CMK (cell line): ENCODE measurements at places on chromosomes 3 and 15.
A peak's percentile ranks its signal among the peaks of the same experiment; 100 is the strongest.

DNA sequence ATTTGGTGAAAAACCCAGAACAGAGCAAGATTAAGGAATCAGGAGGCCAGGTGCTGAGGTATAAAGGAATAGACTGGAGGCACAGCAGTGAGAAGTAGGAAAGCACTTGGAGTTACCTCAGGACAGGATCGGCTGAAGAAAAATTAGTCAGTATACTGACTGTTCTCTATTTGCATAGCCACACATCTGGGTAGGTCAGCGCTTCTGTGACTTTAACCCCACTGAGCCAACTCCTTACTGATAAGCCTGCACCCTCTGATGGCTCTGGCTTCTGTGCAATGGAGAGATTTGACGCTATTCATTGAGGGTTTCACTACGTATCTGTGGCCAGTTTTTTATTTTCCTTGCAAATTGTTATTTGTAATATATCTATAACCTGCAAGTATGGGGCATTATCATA, 22.3 kb downstream of the MECOM start:
- no peak for DNase-seq

GRCh38 chr3:4752201-4753072, 226.8 kb upstream of the BHLHE40 start:
- no peak for DNase-seq

DNA sequence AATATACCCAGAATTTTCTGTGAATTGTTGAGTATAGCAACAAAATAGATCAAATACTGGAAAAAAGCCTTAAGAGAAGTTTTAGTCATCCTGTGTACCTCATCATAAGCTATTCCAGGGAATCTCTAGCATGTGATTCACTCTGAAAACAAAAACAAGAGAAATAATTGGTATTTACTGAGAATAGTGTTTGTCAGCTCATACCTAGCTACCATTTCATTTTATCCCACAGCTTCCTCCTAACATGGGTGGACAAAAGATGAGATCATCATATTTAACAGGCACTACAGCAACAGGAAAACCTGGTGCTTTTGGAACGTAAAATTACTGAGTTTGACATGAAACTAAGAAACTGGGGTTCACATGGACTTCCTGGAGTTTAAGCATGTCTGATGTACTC, 753.5 kb upstream of the NECTIN3 start:
- no peak for DNase-seq

DNA sequence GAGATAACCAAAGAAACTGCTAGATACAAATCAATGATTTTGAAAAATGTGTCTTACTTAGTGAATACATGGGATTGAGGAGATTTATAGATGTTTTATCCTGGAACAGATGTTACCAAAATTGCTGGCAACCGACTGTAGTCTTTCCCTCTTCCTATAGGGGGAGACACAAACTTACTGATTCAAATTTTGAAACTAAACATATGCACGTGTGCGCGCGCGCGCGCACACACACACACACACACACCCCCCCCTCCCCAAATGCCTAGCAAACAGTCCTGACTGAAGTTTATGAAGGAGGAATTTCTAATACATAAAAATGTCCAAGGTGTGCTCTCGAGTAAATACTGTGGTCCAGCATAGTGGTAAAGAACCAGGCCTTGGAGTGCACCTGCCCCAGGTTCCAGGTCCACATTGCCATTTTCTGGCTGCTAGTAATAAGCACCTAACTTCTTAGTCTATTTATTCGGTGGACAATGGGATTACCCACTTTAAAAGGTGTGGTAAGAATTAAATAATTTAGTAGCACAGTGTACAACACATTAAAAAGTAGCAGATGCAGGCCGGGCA, 18.5 kb upstream of the C3orf62 start:
- no peak for DNase-seq

GRCh38 chr3:128745742-128746141, 19.8 kb downstream of the RAB7A start:
- no peak for DNase-seq

DNA sequence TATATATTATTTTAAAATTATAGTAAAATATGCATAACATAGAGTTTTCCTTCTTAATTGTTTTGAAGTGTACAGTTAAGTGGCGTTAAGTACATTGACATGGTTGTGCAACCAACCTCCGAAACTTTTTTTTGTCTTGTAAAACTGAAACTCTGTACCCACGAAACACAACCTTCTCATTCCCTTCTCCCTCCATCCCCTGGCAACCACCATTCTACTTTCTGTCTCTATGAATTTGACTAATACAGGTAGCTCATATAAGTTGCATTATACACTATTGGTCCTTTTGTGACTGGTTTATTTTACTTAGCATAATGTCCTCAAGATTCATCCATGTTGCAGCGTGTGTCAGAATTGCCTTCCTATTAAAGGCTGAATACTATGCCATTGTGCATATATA, 179.4 kb downstream of the SATB1 start:
- no peak for DNase-seq

- DNase-seq, result no peak
Measured at GRCh38 chr15:57150066-57150865, 226.0 kb upstream of the CGNL1 start.

DNA sequence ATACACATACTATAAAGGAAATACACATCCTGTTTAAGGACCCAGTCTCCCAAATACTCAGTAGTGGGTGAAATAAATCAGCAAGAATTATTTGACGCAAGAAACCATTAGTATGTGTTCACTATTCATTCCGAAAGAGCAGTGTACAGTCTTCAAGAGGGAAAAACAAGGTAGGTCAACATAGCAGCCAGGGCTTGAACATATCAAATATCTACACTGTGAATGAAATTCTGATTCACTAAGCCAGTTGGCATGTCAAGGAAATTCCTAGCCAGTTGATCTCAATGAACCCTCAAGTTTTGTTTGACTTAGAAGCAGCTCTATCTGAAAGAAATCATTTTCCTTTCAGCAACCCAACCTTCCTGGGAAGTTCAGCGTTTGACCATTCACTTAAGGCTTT, 99.0 kb downstream of the CNTN3 start:
- DNase-seq, result no peak

- DNase-seq, result no peak
Measured at GRCh38 chr3:88188436-88188835, 38.7 kb downstream of the C3orf38 start.

DNA sequence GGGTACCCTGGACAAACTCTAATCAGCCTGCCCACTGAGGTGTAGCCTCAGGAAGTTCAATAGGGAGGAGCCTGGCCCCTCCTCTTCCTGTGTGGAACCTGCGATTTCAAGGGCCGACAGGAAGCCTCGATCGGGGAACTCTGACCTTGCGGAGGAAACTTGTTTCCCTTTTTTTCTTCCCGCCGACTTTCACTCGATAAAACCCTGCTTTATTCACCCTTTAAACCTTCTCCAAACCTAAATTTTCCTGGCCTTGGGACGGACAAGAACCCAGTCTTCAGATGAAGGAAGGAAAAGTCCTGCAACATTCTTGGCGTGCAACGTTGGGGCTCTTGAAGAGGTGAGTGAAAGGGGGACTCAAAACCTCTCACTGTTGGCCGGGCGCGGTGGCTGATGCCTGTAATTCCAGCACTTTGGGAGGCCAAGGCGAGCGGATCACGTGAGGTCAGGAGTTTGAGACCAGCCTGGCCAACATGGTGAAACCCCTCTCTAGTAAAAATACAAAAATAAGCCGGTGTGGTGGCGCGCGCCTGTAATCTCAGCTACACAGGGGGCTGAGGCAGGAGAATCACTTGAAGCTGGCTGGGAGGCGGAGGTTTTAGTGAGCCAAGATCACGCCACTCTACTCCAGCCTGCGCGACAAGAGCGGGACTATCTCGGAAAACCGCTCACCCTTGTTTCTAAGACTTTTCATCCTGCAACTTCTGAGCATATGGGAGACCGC, 208.2 kb downstream of the ZNF385D start:
- no peak for DNase-seq

- DNase-seq, result no peak
Measured at GRCh38 chr3:33526787-33527186, 86.6 kb upstream of the UBP1 start.

DNA sequence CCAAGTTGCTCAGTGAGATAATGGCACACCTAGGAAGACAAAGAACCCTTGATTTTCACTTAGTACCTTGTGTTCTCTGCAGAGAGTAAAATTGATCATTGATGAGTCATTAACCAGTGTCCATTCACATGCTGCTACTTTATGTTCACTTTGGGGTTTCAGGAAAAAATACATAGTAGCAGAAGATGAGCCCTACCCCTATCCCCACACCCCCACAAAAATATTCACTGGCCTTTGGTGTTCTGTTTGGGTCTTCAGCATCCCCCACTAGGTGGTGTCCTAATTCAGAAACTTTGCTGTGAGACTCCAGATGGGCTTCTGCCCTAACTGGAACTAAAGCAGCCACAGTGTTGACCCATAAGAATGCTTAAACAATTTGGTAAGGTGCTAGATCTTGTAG, 178.8 kb downstream of the KLHL25 start:
- DNase-seq, result peak; percentile 38

GRCh38 chr3:117427081-117427480, 717.5 kb downstream of the TUSC7 start:
- no peak for DNase-seq

DNA sequence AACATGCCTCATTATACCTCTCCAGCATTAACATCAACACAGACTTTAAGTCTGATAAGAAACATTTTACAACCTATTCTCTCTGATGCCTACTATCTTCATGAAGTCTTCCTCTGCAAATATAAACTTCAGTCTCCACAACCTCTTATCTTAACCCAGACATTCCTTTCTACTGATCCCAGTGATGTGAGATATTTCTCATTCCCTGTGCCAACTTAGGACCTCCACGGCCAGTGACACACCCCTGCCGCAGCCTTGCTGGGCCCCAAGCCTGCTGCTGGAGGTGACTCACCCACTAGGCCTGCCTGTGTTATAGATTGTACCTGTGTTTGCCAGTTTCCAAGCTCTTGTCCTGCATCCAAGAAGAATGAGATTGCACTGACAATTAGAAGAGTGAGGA, 734.5 kb upstream of the CADM2 start:
- DNase-seq, result no peak

GRCh38 chr15:84727429-84727828, 11.5 kb upstream of the SEC11A start:
- no peak for DNase-seq

DNA sequence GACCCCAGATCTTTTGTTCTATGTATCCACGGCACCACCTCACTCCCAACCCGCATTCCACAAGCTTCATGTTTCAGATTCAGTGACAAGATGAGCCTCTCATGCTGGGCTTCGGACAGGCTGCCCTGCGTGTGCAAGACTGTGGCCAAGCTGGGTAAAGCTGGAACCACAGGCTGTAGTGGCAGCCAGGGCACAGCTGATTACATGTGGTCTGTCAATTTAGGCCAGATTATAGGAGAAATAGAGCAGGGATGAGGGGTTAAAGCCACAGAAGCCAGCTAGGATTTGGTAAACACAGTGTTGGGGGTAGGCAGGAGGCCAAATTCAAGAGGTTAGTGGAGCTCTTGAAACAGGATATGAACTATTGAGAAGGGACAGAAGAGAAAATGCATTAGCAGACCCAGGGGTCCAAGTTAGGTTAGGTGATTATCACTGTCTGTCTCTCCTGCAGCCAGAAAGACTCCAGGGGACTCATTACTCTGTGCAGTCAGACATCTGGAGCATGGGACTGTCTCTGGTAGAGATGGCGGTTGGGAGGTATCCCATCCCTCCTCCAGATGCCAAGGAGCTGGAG, 12.9 kb downstream of the SNAPC5 start:
- DNase-seq, result no peak
